Cortex of kidney (tissue), 1 donor: ENCODE measurements at places on chromosomes 2 and 18.

GRCh38 chr18:41324020-41324791, 630.8 kb upstream of the PIK3C3 start:
- no peak for DNase-seq

DNA sequence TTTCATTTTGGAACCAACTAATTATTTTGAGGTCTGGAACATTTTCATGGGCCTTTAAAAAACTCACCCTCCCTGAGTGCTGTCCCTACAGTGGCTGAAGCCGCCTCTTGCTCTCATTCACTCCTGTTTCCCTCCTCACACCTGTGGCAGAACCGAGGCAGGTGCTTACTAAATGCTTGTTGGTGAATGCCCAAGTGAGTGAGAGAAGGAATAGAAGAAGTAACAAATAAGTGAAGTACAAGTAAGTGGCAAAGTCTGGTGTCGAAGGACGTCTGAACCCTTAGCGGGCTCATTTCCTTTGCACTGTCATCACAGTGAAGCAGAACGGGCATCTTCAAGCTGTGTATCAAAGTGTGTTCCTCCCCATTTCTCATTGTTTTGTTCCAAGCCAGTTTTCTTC, 135.2 kb downstream of the RHBDD1 start:
- no peak for DNase-seq

DNA sequence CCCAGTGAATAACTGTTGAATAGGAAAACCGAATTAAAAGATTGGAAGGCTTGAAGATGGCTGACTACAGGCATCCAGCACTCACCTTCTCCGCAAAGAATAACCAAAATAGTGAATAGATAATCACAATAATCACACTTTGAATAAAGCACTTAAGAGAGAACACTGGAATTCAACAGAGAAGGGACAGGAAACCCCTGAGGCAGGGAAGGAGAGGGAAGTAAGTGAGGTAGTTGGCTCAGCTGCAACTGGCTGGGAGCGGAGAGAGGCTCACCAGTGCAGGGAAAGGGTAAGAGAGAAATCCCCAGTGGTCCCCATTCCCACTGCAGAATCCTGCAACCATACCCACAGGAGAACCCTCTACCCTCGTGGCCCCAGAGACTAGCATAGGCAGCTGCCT, 246.6 kb upstream of the NCKAP5 start:
- DNase-seq = no peak

DNA sequence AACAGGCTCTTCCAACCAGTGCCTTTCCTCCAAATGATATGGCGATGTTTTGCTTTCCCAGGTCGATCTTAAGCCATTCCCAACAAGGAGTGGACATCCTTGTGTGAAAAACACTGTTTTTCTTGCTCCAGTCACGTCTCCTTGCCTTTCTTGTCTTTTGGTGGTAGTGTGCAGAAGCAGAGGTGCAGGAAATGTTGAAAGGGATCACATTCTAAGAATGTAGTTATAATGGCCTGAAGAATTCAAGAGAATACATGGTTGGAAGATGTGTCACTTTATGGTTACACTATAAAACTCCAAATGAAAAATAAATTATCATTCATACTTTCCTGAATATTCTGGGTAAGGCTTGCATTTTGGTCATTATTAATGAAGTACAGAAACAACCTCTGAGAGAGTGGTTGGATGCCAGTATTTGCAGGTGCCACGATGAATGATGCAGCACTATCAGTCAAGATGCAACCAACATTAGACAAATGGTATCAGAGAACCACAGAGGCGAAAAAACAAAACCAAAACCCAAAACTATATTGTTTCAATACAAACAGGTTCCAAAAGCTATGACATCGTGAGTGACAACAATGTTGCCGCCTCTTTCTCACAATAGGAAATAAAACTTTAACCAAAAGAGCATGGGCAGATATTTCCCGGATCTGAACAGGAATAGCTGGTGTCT, 27.5 kb upstream of the POLE4 start:
- no peak for DNase-seq

DNA sequence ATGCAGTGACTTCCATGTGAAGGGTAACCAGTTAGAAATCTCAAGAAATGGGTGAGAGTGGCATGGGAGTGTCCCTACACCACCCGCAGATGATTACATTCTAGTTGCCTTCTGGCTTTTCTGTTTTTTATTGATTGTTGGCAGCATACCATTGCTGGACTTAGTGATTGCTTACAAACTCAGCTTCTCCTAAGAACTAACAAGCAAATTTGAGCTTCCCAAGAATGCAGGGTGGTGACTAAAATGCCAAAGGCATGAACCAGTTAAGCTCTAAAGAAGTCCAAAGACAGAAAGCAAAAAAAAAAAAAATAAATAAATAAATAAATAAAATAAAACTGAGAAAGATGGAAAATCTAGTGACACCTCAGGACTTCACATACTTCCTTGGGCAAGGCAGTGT, 245.5 kb upstream of the PARD3B start:
- no peak for DNase-seq
